ENCODE measurements at places on chromosomes 7 and 10.

GRCh38 chr7:152076324-152076821, 50.9 kb downstream of the GALNT11 start:
- no peak for DNase-seq

- no peak for DNase-seq
Measured at GRCh38 chr7:152674860-152675758, 832 bp downstream of the XRCC2 start.

GRCh38 chr10:121076776-121077715, 225.9 kb downstream of the WDR11 start:
- no peak for DNase-seq

- DNase-seq: no peak
Measured at GRCh38 chr10:119367841-119368549, 160.6 kb downstream of the GRK5 start.

DNA sequence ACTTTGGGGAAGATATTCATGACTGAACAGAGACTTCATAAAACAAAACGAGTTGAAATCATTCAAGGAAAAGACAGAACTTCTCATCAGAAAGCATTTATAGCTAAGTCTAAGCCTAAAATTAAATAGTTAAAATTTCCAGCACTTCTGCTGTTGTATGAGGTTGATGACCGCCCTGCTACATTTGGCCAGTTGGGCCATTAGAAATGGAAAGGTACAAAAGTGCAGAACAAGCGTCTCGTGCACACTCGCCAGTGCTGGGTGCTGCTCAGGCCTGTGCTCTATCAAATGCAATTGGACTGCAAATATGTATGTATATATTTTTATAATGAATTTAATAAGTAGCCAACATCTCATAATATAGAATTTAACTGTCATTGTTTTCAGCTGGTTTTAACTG, 34.4 kb upstream of the RNF32 start:
- no peak for DNase-seq

- DNase-seq: no peak
Measured at GRCh38 chr7:28435732-28436378, 23.5 kb downstream of the CREB5 start.

- no peak for DNase-seq
Measured at GRCh38 chr7:120951826-120952225, 1.2 kb downstream of the ING3 start.
